Islet precursor cell (in vitro differentiated cells): ENCODE measurements at places on chromosomes 6 and 20.

DNA sequence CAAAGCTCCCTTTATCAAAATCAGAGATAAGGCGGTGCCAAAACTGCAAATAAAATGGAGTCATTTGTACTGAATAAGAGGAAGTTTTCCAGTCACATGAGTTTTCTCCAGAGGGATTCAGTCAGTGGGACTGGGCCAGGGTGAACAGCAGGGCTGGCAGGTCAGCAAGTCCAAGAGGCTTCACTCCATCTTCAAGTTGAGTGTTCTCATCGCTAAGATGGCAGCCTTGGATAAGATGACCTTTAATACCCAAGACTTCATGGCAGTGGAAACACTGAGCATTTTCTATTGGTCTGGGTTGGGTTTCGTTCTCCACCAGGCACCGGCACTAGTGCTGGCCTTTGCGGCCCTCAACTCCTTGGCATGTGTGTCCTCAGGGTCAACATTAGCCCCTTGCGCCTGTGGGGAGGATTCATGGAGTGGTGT, 29.3 kb upstream of the IGF2R start:
- no peak for DNase-seq

GRCh38 chr20:48794816-48795457, 32.9 kb downstream of the PREX1 start:
- no peak for DNase-seq

DNA sequence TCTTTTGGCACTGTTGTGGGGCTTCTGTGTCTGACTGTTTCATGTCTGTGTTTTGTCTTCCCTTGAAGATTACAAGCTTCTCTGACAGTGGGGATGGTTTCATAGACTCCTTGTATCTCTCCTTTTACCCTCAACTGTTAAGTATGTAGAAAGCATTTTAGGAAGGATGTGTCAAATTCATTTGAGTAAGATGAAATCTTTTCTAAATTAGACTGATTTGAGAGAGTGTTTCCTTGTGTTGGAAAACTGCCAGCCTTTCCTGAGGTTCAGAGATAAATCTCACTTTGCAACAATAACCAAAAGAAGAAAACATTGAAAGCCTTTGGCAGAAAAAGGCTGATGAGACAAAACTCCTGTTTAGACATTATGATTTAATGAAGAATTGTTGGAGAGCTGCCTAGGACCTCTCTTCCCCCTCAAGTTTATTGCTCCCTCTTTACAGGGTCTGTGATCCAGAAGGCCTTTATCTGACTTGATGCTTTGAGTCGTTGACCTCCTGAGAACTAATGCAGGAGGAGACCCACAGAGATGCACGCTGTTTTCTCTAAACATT, 68.3 kb downstream of the ANKS1A start:
- DNase-seq = no peak

- no peak for DNase-seq
Measured at GRCh38 chr6:117110146-117110545, 155.2 kb upstream of the VGLL2 start.

GRCh38 chr6:113672491-113673149, 184.5 kb upstream of the MARCKS start:
- DNase-seq = peak; percentile 57

DNA sequence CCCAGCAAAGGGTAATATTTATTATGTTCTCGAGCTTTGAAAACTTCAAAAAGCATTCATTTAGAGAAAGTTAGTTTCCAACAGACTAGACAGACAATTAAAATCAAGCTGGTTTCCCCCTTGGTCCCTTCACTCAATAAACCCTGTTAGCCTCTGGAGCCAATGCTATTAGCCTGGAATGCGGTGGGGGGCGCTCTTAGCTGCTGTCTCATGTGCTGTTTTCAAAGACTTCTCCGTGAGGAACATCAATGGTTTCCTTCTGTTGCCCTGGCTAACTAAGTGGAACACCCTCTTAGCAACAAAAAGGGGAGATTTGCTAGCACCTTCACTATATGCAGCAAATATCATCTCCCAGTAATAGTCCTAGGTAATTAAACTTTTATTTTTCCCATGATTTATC, 86.4 kb downstream of the LY86 start:
- DNase-seq = peak; percentile 59

GRCh38 chr6:166752928-166753721, 126.1 kb upstream of the RPS6KA2 start:
- no peak for DNase-seq
